ENCODE measurements at places on chromosomes 1 and 21.

DNA sequence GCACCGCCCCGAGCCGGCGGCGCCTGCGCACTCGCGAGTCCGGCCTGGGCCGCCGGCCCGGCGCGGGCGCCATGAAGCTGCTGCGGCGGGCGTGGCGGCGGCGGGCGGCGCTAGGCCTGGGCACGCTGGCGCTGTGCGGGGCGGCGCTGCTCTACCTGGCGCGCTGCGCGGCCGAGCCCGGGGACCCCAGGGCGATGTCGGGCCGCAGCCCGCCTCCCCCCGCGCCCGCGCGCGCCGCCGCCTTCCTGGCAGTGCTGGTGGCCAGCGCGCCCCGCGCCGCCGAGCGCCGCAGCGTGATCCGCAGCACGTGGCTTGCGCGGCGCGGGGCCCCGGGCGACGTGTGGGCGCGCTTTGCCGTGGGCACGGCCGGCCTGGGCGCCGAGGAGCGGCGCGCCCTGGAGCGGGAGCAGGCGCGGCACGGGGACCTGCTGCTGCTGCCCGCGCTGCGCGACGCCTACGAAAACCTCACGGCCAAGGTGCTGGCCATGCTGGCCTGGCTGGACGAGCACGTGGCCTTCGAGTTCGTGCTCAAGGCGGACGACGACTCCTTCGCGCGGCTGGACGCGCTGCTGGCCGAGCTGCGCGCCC is at the start of gene B3GALT6:
B3GALT6 (plus strand) TSS at position 30 of the 588 bp plus-strand sequence; CDS start at position 72, 42 bp downstream.
- no peak for DNase-seq

DNA sequence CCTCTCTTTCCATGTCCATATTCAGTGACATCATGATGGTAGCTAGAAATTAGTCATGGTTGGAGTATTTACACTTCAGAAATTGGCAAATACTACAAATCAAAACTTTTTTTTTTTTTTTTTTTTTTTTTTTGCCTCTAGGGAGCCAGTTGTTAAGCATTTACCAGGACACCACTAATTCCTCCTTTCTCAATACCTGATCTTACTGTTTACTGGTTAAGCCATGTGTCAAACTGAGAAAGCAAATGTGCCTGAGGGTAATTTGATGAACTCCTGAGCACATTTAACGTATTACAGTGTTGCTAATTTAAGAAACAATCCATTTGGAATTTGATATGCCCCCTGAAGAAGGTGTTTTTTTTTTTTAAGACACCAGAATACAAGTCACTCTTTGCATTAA is 94.4 kb downstream of the DNM3 start:
- no peak for DNase-seq

DNA sequence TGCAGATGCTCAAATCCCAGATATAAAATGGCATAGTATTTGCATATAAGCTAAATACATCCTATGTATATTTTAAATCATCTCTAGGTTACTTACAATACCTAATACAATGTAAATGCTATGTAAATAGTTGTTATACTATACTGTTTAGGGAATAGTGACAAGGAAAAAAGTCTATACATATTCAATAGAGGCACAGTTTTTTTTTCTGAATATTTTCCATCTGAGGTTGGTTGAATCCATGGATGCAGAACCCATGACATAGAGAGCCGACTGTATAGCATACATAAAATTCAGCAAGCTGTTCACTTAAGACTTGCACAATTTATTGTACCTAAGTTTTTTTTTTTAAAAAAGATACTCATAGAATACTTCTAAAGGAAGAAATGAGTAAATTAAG is 6.5 kb downstream of the TAF13 start:
- DNase-seq = no peak

- DNase-seq = no peak
Measured at GRCh38 chr1:36961062-36961615, 73.2 kb downstream of the GRIK3 start.

DNA sequence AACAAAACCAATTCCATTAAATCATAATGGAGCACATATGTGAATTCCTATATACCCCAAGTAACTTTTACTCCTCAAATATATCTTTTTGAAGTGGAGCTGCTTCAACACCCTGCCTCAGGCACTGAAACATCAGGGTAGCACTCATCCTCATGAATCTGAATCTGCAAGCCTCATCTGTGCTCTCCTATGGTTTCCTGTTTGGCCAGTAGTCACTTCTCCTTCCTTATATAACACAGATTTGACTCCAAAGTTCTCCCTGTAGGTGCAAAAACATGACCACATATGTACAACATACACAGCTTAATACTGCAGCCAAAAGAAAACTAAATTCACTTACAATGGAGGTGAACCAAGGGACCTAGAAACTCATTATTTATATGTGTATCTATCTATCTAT is 7.2 kb downstream of the TRIT1 start:
- DNase-seq = no peak

GRCh38 chr1:157163273-157164127 is 25.3 kb upstream of the ETV3 start:
- DNase-seq = peak; percentile 78

DNA sequence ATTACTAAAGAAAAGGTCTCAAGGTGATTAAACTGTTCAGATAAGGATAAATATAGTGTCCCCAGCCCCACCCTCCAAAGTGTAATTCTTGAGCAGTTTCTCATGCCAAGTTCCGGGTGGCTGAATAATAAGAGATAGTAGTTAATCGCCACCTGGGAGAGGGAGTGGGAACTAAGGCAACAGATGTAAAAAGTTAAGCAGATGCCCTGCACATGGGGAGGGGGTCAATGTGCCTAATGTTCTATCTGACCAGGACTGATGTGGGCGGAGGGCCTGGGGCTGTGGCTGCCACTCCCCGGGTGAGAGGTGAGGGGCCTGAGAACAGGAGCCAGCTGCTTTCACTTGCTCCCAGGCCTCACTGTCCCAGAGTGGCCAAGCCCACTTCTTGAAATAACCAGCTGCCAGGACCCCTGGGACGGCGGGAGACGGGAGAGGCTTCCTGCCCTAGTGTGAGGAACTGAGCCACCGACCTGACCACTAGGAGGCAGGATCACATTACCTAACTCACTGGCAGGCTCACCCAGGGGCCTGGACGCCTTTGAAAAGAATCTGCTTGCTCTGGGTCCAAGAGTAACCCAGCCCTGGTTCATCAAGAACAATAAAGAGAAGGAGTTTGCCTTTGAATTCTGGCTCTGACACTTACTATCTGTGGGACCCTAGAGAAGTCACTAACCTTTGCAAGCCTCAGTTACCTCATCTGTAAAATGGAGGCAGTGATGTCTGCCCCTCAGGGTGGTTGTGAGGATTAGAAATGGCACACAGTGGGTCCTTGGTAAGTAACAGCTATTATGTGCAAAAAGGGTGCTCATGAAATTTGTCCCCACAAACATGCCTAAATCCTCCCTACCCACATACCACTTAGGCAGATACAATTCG is 179.2 kb downstream of the ATG4C start:
- DNase-seq = no peak

DNA sequence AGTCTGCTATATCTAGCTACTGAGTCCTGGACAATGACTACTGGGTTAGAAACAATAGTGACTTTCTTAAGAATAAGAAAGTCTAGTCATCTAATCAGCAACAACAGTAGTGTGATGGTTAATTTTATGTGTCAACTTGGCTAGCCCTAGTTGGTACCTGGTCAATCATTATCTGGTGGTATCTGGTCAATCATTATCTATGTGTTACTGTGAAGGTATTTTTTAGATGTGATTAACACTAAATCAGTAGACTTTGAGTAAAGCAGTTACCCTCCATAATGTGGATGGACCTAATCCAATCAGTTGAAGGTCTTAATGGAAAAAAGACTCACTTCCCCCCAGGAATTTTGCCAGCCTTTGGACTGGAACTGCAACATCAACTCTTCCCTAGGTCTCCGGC is 312.6 kb downstream of the SIPA1L2 start:
- no peak for DNase-seq

GRCh38 chr21:46356005-46356338 is 32.0 kb downstream of the PCNT start:
- no peak for DNase-seq

DNA sequence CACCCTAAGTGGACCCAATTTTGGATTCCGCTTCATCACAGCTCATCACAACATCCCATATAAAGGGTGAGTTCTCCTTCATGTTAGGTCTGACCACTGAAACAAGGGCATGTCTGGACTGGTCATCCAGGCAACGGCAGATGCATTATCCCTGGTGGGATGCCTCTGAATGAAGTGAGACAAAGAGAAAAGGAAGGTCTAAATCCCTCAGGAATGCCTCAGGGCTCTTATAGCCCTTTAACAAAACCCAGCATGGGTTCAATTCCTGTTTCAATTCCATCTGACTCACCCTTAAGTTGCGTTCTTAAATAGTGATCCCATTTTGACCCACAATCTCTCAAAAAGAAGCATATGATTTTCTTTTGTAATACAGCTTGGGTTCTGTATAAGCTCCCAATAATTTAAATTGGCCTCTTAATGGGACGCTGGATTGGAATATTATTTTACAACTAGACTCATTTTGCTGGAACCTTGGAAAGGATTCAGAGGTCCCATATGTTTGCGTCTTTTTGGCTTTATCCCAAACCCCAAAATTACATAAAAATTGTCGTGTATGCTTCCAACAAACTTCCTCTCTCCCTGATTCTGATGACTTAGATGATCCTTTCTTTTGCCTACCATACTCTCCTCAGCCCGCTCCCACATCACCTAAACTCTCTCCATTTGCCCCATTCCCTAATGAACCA is 287.4 kb upstream of the ZP4 start:
- no peak for DNase-seq

DNA sequence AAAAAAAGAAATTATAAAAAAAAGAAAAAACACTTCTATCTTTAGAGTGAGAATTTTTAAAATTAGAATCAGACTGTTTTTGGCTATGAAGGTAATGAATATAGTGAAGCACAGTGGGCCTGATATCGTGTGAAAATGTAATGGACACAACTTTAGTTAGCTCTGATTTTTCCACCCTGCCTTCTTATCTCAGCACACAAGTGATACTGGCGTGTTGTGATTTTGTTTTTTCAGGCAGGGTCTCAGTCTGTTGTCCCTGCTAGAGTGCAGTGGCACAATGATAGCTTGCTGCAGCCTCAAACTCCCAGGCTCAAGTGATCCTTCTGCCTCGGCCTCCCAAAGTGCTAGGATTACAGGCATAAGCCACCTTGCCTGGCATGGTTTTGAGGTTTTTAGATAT is 22.3 kb downstream of the MACF1 start:
- no peak for DNase-seq

DNA sequence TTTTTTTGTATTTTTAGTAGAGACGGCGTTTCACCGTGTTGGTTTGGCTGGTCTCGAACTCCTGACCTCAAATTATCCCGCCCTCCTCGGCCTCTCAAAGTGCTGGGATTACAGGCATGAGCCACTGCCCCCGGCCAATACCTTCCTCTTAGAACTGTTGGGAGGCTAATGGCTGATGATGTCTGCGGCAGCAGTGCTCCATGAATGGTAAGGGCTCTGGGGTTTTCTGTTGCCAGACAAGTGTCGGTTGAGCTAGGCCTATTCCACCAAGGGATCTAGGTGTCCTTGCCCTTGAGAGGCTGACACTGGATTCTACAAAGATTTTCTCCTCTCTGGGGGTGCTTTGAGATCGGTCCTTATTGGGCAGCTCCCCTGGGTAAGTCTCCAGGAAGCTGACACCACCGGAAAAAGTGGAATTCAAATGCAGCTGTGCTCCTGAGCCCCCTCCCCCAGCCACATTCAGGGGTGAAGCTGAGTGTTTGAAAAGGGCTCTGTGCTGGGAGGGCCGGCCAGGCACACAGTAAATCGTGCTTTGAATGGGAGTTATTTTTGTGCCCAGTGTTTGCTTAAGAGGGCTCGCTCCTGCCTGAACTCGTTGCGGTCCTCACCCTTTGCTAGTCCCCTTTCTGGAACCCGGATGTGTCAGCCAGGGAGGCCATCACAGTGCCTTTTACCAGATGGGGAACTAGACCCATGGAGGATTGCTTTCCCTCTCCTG is 5.2 kb downstream of the SOX13 start:
- no peak for DNase-seq

DNA sequence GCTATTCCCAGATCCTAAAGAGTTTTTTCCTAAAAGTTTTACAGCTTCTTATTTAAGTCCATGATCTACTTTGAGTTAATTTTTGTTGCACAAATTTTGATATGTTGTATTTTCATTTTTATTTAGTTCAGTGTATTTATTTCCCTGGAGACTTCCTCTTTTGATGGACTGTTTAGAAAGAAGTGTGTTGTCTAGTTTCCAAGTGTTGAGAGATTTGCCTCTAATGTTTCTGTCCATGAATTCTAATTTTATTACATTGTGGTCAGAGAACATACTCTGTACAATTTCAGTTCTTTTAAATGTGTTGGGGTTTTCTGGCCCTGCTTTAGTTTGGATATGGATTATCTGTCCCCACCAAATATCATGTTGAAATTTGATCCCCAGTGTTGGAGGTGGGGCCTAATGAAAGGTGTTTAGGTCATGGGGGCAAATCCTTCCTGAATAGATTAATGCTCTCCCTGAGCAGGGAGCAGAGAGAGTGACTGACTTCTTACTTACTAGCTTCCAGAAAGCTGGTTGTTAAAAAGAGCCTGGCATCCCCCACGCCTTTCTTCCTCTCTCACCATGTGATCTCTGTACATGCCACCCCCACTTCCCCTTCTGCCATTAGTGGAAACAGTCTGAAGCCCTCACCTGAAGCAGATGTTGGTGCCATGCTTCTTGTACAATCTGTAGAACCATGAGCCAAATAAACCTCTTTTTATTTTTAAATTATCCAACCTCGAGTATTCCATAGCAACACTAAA is 4.6 kb downstream of the CHD1L start:
- no peak for DNase-seq

GRCh38 chr1:200901796-200902444 is 7.2 kb downstream of the INAVA start:
- DNase-seq = no peak

DNA sequence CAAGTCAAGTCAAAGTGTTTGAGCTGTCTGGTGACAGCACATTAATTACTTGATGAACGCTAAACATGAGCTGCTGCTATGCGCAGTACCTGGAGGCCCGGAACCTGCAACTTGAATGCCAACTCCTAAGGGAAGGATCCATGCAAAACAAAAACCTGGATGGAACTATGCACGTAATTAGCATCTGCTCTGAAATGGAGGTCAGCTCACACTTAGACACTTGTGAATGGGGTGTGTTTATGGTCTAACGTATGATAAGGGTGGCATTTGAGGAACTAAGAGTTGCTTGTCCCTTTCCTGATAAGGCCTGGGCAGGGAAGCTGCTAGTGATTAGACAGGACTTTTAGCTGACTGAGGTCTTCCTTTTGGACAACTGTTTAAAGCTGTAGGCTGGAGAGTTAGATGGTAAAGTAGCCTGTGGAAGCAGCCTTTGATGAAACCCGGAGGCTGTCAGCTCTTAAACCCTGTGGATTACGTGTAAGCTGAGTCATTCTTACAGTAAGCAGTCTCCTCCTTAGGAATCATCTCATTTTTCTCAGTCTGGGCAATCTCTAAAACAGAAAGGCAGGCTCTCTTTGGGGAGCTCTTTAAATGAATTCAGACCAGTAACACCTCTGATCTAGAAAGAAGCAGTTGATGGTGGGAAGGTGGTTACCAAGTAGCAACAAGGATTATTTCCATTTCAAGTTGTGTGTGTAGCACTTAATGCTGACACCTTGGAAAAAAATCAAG is 6.8 kb downstream of the TENT5C start:
- no peak for DNase-seq

Measured in activated naive CD4-positive, alpha-beta T cell treated with Interleukin-2 at 50 U/mL for 16 hours (primary cell).